Osteoblast (primary cell): ENCODE measurements at places on chromosomes 2 and 18. TPM values are rescaled to one million over a fixed set of nuclear protein-coding genes. Genes with fewer than 3 reads are reported as not detected.

The TACR1 gene
- under 0.01 and 0.29 TPM in 2 replicates for total RNA-seq

- H3K36me3 ChIP-seq = no peaks in the 10 kb centered on the region
- DNase-seq = no peak
- H3K4me3 ChIP-seq = no peak overlapping the region
Measured at GRCh38 chr2:2849464-2850217, 518.6 kb upstream of the MYT1L start.

GRCh38 chr2:217852555-217853211 is 150.1 kb downstream of the TNS1 start:
- H3K4me1 ChIP-seq = peaks cover 46% of the 10 kb centered on the region
- H3K27ac ChIP-seq = no peak overlapping the region
- DNase-seq = peak; percentile 58
- H3K27me3 ChIP-seq = no peaks in the 10 kb centered on the region
- H3K36me3 ChIP-seq = peaks cover 54% of the 10 kb centered on the region

- H3K36me3 ChIP-seq = no peaks in the 10 kb centered on the region
- H3K4me1 ChIP-seq = no peaks in the 10 kb centered on the region
- DNase-seq = no peak
- no peak overlapping the region for H3K27ac ChIP-seq
- no peak overlapping the region for H3K4me3 ChIP-seq
Measured at GRCh38 chr2:75954761-75955160, 244.0 kb upstream of the GCFC2 start.

The FAP gene
- 464 and 582 TPM in 2 replicates for total RNA-seq

DNA sequence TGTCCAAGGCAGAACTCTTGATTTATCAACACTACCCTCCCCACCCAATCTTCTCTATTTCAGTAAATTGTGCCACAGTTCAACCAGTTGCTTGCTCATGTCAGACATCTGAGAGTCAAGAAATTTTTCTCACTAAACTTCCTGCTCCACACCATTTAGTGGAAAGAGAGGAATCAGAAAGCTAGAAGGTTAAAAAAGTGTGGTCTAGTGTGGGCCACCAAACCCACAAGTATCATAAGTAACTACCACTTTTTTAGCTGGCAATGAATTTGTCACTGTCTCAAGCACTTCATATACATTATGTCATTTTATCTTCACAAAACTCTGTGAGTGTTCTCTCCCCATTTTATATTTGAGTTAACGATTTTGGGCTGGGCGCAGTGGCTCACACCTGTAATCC is 16.6 kb upstream of the MSTN start:
- no peaks in the 10 kb centered on the region for H3K27me3 ChIP-seq
- no peaks in the 10 kb centered on the region for H3K36me3 ChIP-seq
- no peak overlapping the region for H3K27ac ChIP-seq
- H3K4me3 ChIP-seq = no peak overlapping the region
- H3K4me1 ChIP-seq = no peaks in the 10 kb centered on the region
- DNase-seq = no peak

DNA sequence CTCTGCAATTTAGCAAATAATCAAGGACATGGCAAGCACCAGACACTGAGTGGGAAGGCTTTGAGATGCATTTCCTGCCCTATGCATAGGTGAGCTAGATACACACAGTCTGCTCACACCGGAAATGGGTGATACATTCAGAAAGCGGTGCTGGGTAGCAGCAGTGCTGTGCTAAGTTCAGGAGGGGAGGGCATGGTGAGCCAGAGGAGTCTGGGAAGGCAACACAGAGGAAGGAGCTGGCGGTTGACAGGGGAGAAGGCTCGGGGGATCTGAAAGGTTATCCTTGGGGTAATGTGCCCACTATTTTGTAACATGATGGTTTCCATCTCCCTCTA is 57.4 kb upstream of the EPAS1 start:
- no peak overlapping the region for H3K27ac ChIP-seq
- H3K27me3 ChIP-seq = no peaks in the 10 kb centered on the region
- no peak overlapping the region for H3K4me3 ChIP-seq

DNA sequence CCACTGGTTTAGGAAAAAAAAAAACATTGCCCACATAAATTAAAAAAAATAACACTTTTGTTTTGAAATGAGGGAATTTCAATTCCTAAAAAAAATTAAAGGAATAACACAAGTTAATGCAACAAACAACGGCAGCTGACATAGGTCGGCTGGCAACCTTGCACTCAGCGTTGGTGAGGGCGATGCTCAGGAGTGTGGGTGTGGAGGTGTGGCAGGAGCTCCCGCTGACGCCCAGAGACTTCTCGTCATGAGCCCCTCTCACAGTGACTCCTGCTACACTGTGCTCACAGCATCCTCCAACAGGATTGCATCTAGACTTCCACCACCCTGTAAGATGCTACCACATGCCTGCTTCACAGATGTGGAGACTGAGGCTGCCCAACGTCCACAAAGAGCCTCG is 150.3 kb upstream of the PXDN start:
- no peaks in the 10 kb centered on the region for H3K36me3 ChIP-seq
- H3K27me3 ChIP-seq = peaks cover 2% of the 10 kb centered on the region
- H3K27ac ChIP-seq = no peak overlapping the region

DNA sequence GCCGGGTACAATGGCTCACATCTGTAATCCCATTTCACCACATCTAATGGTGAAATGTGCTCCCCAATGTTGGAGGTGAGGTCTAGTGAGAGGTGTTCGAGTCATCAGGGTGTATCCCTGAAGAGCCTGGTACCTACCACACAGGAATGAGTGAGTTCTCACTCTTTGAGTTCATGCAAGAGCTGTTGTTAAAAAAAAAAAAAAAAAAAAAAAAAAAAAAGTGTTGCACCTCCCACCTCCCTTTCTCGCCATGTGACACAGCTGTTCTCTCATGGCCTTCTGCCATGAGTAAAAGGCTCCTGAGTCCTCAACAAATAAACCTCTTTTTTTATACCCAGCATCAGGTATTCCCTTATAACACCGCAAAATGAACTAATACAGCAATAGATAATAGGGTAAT is 106.3 kb downstream of the C2orf74 start:
- peaks cover 10% of the 10 kb centered on the region for H3K4me1 ChIP-seq
- no peak overlapping the region for H3K4me3 ChIP-seq
- H3K27me3 ChIP-seq = no peaks in the 10 kb centered on the region
- H3K36me3 ChIP-seq = peaks cover 19% of the 10 kb centered on the region
- DNase-seq = peak; percentile 36
- no peak overlapping the region for H3K27ac ChIP-seq

DNA sequence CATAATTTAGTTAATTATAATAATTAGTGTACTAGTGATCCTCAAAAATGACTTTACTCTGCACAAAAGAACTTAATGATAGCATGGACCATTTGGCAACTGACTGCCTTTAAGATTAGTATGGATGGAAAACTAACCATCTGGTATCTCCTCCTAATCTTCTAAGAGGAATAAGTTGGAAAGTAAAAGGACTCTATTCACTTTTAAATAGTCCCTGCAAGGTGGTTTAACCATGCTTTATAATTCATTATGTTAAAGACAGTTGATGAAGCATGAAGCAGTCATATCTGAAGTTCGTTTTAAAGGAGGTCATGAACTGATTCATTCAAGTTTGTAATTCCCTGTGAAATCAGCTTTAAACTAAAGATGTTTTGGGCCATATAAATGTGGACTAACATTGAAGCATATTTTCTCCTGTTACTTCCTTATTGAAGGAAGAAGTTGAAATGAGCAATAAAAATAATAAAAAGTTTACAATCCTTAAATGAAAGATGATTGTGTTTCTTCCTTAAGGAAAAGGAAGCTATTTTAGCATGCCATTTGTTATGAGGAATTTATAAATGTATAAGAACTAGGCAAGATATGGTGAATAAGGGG is 446.0 kb downstream of the XIRP2 start:
- DNase-seq = no peak
- no peaks in the 10 kb centered on the region for H3K36me3 ChIP-seq
- H3K27me3 ChIP-seq = no peaks in the 10 kb centered on the region
- H3K4me3 ChIP-seq = no peak overlapping the region

The RESP18 gene
- total RNA-seq = not detected in 2 replicates

DNA sequence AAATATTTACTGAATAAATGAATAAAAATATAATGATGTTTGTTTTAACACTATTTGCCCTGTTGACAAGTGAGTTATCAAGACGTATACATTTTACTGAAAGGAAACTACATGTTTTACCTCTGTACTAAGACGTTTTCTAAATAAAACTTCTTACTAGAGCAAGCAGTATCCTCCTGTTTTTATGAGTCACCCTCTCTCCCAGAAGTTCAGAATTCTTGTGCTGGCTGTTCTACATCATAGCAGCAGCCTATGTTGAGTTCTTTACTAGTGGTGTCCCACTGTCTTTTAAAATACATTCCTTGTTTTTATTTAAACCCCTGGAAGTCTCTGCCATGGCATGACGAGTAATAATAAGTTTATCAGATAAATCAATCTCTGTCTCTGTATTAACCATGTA is 297.4 kb downstream of the CALCRL start:
- no peaks in the 10 kb centered on the region for H3K36me3 ChIP-seq
- no peak for DNase-seq
- no peaks in the 10 kb centered on the region for H3K27me3 ChIP-seq
- no peak overlapping the region for H3K27ac ChIP-seq
- no peak overlapping the region for H3K4me3 ChIP-seq
- no peaks in the 10 kb centered on the region for H3K4me1 ChIP-seq

The MC5R gene
- total RNA-seq = 0.36 and 0.59 TPM in 2 replicates

- peak; percentile 56 for DNase-seq
- H3K4me3 ChIP-seq = no peak overlapping the region
- no peaks in the 10 kb centered on the region for H3K4me1 ChIP-seq
- peaks cover 86% of the 10 kb centered on the region for H3K27me3 ChIP-seq
Measured at GRCh38 chr2:104846786-104847585, 6.9 kb upstream of the POU3F3 start.

DNA sequence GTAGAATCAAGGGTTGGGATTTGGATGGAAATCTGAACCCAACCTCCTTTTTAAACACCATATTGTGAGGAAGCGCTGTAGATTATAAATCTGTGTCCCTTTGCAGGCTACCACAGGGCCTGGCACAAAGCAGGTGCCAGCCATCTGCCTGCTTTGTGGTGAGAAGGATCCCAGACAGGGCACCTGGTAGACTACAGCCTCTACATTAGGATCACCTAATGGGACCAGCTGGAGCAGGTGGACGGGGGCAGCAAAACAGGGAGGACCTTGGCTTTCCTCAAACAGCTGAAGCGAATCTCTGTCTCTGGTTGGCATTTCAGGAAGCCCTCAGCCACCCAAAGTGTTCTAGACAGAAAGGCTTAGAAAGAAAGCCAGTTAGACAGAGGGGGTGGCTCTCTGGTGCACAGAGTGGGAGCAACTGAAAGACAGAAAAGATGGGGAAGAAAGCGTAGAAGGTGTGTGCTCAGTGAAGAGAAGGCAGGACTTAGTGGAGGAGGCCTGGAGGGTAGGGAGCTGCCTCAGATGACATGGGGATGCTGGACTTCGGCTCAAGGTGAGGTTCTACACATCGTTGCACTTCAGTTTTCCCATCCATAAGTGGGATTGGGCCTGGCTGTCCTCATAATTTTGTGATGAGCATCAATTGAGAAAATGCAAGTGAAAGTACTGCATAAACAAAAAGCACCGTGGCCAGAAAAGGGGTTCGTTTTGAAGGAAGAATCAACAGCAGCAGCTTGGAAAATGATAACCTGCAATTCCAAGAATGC is 350.8 kb downstream of the CYRIA start:
- no peaks in the 10 kb centered on the region for H3K36me3 ChIP-seq
- no peak overlapping the region for H3K27ac ChIP-seq
- no peak for DNase-seq
- no peaks in the 10 kb centered on the region for H3K27me3 ChIP-seq

The SULT1C4 gene
- not detected in 2 replicates for total RNA-seq

DNA sequence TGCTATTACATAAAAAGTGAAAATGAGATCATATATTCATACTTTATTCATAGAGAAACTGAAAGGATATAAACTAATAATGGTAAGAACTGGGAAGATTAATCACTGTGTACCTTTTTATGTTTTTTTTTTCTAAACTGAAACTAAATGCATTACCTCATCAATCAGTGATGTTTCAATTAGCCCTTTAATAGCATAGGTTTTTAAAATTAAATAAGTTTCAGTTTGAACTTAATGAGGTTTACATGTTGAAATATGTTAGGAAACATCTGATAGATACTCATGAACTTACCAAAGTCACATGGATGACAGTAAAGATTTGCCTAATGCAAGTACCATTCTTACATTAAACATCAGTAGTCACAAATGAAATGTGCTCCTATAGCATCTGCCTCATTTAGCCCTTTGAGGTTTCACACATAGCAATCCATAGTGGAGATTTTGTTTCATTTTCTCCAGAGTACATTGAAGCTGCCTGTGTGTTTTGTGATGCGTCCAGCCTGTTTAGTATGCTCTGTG is 8.9 kb downstream of the MAPRE2 start:
- H3K27me3 ChIP-seq = no peaks in the 10 kb centered on the region
- peak overlapping the region; percentile 17 for H3K4me3 ChIP-seq
- peaks cover 27% of the 10 kb centered on the region for H3K4me1 ChIP-seq
- H3K36me3 ChIP-seq = no peaks in the 10 kb centered on the region
- DNase-seq = no peak
- peak overlapping the region; percentile 24 for H3K27ac ChIP-seq

The NT5DC4 gene
- total RNA-seq = not detected in 2 replicates

The TDRD15 gene
- not detected in 2 replicates for total RNA-seq

DNA sequence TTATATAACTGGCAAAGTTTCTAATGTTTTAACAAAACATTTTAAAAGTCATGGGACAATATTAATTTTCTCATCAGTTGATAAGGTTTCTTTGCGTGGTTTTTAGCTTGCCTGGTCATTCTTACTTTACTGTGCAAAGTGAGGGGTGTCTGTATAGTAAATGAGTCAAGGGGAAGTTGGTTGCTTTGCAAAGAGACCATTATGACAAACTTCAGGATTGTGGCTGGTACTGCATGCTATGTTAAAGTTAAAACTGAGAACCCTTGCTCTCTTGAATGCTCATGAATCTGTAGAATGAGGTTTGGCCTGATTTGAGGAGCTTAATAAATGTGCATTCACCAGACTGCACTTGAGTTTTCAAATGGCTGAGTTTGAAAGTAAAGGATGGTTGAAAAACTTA is 47.0 kb downstream of the COL4A4 start:
- H3K36me3 ChIP-seq = no peaks in the 10 kb centered on the region
- H3K4me3 ChIP-seq = no peak overlapping the region
- DNase-seq = no peak
- H3K4me1 ChIP-seq = no peaks in the 10 kb centered on the region
- no peaks in the 10 kb centered on the region for H3K27me3 ChIP-seq

- peaks cover 2% of the 10 kb centered on the region for H3K27me3 ChIP-seq
- no peak overlapping the region for H3K27ac ChIP-seq
- no peak overlapping the region for H3K4me3 ChIP-seq
- no peak for DNase-seq
- H3K4me1 ChIP-seq = no peaks in the 10 kb centered on the region
Measured at GRCh38 chr18:48074929-48075706, 144.7 kb upstream of the SMAD2 start.

GRCh38 chr2:39139511-39140237 is 18.8 kb upstream of the SOS1 start:
- H3K27me3 ChIP-seq = no peaks in the 10 kb centered on the region
- H3K27ac ChIP-seq = no peak overlapping the region
- H3K4me1 ChIP-seq = no peaks in the 10 kb centered on the region
- no peak overlapping the region for H3K4me3 ChIP-seq

- DNase-seq = no peak
- no peak overlapping the region for H3K4me3 ChIP-seq
- H3K27me3 ChIP-seq = peaks cover 5% of the 10 kb centered on the region
Measured at GRCh38 chr2:100880036-100880435, 60.1 kb downstream of the NPAS2 start.

The PRSS56 gene
- not detected in 2 replicates for total RNA-seq

The HAAO gene
- 0.72 and 1.8 TPM in 2 replicates for total RNA-seq

The MAB21L4 gene
- total RNA-seq = not detected in 2 replicates

- DNase-seq = no peak
- no peaks in the 10 kb centered on the region for H3K27me3 ChIP-seq
- H3K4me1 ChIP-seq = peaks cover 11% of the 10 kb centered on the region
- no peak overlapping the region for H3K27ac ChIP-seq
- no peak overlapping the region for H3K4me3 ChIP-seq
Measured at GRCh38 chr2:9094117-9094516, 90.6 kb upstream of the MBOAT2 start.
